ENCODE measurements at places on chromosomes 4 and X. TPM values are rescaled to one million over a fixed set of nuclear protein-coding genes. Genes with fewer than 3 reads are reported as not detected.

GRCh38 chr4:107791902-107792301 is 32.8 kb upstream of the SGMS2 start:
- DNase-seq, result no peak

GRCh38 chr4:161642708-161643107 is 521.1 kb downstream of the FSTL5 start:
- no peak for DNase-seq

DNA sequence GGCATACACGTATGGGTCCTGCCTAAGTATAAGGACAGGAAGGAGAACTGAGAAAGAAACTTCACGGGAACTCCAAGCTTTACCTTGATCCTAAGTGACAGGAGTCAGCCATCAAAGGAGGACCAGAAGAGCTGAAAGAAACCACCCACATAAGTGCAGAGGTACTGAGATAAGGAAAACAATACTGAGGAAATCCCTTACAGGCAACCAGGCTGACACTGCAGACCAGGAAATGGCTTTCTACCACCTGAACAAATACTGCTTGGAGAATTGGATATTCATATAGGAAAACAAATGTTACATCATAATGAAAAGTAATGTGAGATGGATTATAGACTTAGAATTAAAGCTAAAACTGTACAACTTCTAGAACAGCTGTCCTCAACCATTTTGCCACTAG is 127.0 kb downstream of the IL15 start:
- DNase-seq, result no peak

DNA sequence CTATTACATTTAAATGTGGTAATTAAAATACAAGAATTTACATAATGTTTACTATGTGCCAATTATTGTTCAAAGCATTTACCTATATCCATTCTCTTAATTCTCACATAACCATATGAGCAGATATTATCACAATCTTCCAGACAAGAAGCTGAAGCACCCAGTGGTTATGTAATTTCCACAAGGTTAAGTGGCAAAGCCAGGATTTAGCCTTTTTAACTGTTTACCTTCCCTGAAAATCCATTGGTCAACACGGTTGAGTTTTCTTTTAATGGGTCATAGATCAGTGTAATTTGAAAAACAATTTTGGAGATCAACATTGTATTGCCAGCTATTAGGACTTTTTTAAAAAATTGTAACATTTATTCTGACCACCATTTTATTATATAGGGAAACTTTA is 11.4 kb downstream of the HSPA4L start:
- no peak for DNase-seq

DNA sequence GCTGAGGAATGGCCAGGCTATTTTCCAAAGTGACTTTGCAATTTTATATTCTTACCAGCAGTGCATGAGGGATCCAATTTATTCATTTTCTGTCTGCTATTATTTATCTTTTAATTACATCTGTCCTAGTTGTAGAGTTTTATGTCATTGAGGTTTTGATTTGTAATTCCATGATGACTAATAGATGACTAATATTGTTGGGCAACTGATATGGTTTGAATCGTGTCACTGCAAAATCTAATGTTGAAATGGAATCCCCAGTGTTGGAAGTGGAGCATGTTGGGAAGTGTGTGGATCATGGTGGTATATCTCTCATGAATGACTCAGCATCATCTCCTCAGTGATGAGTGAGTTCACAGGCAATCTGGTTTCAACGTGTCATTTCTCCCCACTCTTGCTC is 201.5 kb downstream of the TBX22 start:
- DNase-seq, result no peak

- DNase-seq, result no peak
Measured at GRCh38 chr4:95248720-95249425, 299.9 kb downstream of the UNC5C start.

ARX gene
- total RNA-seq, result not detected

- no peak for DNase-seq
Measured at GRCh38 chr4:168857546-168858314, 152.3 kb downstream of the CBR4 start.

- no peak for DNase-seq
Measured at GRCh38 chr4:54320826-54321685, 92.0 kb downstream of the PDGFRA start.
